ENCODE measurements at places on chromosomes 16 and 17.

DNA sequence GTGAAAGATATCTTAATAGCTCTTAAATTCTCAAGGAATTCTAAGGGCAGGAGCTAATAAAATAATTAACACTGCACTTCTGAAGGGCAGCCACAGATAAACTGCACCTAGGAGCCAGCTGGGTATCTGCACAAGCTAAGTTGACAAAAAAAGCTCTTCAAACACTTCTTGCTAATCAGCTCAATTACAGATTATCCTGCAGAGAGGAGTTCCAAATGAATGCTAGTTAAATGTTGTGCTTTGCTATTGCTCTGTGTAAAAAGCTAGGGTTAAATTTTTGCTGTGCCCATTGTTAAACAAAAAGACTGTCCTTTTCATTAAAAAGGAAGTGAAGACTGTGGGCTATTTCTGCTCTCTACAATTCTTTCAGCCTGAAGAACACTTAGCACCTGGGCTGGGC, 158.5 kb upstream of the SHISA6 start:
- DNase-seq = no peak

GRCh38 chr17:51706093-51706492, 445.7 kb downstream of the UTP18 start:
- no peak for DNase-seq

DNA sequence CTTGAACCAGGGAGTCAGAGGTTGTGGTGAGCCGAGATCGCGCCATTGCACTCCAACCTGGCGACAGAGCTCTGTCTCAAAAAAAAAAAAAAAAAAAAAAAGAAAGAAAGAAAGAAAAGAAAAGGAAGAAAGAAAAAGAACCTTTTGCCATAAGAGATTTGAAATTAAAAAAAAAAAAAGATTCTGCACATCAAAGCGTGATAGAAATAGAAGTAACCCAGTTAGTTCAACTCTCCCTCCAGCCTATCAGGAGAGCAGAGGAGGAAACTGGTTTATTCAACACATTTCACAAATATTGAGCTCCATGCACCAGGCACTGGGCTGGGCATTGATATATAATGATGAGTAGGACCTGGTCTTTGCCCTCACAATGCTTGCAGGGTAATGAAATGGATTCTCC, 2.4 kb upstream of the SOCS3 start:
- no peak for DNase-seq

GRCh38 chr16:69861292-69862030, 89.7 kb upstream of the CLEC18A start:
- DNase-seq = no peak

DNA sequence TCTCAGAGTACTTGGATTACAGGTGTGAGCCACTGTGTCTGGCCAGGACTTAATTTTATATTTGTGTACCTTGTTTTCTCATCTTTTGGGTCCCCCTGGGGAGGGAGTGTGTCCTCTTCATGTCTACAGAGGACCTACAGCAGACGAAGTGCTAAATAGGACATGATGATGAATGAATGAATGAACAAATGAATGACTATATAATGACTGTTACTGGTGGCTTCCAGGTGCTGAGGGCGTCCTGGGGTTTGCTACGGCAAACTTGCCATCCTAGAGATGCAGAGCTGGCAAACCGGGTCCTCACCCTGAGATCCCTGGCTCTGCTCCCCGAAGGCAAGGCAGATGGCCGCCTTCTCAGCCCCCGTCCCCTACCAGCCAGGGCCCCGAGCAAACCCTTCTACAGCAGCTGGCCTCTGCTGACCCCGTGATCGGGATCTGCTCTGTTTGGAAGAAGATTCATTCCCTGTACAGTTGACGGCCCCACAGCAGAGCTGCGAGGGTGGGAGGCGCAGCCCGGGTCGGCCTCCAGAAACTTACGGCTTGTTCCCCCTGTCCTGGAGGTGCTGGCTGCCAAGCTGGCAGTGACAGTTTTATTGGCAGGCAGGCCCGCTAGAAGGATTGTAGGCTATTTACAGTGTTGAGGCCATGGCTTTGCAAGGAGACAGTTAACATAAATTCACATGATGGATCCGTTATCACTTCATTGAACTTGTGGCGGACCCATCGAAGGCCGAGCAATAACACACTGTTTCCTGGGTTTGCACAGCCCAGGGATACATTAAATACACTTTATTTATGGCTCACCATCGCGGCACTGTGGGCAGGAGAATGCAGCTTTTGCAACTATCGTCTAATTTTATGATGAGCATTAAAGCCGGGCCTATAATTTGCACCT, 197.7 kb upstream of the GSE1 start:
- DNase-seq = no peak

DNA sequence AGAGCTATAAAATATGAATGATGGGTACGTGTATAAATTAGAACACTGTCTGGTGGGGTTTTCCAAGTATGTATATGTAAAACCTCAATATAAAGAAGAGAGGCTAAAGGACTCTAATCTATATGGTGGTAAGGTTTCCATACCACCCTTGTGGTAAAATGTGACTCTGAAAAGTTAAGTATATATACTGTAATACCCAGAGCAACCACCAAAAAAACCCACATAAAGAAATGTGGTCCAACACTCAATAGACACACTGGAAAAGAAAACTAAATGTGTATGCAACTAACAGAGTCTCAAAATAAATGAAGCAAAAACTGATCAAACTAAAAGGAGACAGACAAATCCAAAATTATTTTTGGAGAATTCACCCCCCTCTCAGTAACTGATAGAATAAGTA, 72.2 kb downstream of the XPO6 start:
- DNase-seq = no peak

- DNase-seq = no peak
Measured at GRCh38 chr16:56936491-56936890, 4.5 kb downstream of the HERPUD1 start.

- DNase-seq = no peak
Measured at GRCh38 chr17:45906237-45906636, 11.9 kb downstream of the MAPT start.
